ENCODE measurements at places on chromosomes 4 and X.

- no peak for DNase-seq
Measured at GRCh38 chr4:162011089-162011488, 152.7 kb downstream of the FSTL5 start.

GRCh38 chrX:68918202-68918601 lies 89.4 kb downstream of the EFNB1 start:
- DNase-seq: no peak

DNA sequence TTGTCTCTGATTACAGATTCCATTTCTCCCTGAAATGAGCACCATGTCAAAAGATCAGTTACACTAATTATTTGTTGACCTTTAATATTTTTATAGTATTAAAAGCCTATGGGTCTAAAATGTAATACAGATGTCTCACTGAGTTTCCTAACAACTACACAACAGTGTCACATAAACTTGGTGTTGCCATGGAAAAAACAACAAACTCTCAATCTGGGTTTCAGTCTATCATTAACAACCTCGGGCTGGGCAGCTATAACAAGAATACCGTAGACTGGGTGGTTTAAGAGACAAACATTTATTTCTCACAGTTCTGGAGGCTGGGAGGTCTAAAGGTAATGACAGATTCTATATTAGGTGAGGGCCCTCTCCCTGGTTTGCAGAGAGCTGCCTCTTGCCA lies 407.1 kb downstream of the HNRNPD start:
- no peak for DNase-seq

DNA sequence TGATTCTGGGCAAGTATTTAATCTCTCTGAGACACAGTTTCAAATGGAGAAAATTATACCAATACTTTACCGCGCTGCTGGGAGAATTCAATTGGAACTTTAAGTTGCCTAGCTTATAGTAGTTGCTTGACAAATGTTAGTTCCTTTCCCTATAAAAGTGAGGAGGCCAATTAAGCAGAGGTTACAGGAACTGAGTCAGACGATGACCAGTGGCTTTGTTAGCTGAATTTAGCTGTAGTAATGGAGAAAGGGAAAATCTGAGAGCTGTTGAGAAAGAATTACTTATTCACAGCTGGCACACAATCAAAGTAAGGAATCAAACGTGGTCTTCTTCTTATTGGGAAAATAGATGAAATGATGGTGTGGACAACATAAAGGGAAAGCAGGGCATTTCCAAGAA lies 29.6 kb downstream of the SMARCA1 start:
- no peak for DNase-seq

- DNase-seq: no peak
Measured at GRCh38 chr4:105189855-105190650, 43.4 kb downstream of the TET2 start.

DNA sequence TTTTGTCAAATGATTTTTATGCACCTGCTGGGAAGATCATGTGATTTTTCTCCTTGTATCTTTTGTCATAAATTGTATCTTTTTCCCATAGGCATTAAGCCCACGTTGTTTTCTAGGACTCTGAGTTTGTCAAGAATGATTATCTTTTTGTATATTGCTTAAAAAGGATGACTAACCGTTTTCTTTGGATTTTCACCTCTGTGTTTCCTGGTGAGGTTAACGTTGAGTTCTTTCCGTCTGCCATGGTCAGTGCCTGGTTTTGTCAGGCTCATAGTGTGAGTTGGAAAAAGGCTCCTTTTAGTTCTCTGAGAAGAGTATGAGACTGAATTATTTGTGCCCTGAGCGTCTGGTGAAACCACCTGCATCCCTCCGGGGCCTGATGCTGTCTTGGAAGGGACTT lies 21.9 kb downstream of the PCGF3 start:
- no peak for DNase-seq

- DNase-seq: no peak
Measured at GRCh38 chr4:121989715-121990114, 37.9 kb upstream of the TRPC3 start.

GRCh38 chr4:116391020-116391419 lies 694.4 kb downstream of the TRAM1L1 start:
- no peak for DNase-seq

GRCh38 chr4:141238186-141238585 lies 17.5 kb downstream of the ZNF330 start:
- DNase-seq: no peak

- no peak for DNase-seq
Measured at GRCh38 chr4:19195696-19196095, 1056.0 kb upstream of the SLIT2 start.

GRCh38 chr4:72286185-72286584 lies 254.4 kb downstream of the NPFFR2 start:
- no peak for DNase-seq

DNA sequence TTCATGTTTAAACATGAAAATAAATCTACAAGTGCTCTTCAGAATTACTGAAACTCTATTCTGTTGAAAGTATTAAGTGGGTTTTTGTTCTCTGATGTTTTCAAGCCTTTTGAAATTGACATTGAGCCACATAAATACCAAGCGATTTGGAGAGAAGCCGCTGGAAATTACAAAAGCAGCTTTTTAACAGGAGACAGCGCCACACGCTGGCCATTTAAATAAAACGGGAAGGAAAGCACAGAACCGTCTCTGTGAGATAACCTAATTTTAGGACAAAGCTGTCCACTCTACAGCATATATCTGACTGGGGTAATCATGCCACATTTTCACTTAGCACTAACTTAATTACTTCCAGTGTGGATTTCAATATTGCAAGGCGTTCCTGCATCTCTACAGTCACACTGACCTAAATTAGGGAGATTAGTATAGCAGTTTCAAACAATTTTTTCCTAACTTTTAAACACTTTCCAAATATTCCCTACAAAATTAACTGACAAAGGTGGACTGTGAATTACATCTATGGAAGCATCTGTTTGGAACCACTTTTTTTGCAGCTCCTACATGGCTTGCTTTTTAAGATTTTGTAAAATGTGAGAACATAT lies 6.8 kb upstream of the ANOS1 start:
- no peak for DNase-seq

DNA sequence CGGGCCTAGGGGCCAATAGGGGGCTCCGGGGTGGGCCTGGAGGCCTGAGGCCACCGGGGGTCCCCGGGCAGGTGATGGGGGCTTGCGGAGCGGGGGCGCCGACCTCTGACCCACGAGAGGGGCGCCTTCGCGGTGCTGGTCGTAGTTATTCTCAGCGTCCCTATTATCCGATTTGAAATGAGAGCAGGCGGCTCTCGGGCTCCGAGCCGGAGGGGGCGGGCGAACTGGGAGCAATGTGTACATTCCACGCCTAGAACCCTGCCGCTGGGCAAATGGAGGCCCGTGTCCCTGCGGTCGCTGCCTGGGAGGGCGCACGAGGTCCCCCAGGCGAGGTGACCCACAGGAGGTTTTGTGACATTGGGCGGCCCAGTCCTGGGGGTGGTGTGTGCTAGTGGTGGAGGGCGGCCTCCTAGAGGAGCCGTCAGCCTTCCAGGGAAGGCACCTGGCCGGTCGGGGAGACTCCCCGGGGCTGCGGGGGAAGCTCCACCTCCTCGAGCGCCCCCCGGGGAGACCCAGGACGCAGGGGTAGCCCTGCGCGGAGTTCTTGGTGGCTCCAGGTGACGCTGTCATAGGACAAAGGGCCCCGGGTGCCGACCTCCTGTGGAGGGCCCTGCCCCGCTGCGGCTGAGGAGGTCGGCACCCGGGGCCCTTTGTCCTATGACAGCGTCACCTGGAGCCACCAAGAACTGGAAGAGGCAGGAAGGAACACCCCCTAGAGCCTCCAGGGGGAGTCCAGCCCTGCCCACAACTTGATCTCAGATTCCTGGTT lies 102.6 kb upstream of the PRKX start:
- no peak for DNase-seq

GRCh38 chrX:30275498-30275897 lies 28.6 kb downstream of the MAGEB1 start:
- DNase-seq: no peak

DNA sequence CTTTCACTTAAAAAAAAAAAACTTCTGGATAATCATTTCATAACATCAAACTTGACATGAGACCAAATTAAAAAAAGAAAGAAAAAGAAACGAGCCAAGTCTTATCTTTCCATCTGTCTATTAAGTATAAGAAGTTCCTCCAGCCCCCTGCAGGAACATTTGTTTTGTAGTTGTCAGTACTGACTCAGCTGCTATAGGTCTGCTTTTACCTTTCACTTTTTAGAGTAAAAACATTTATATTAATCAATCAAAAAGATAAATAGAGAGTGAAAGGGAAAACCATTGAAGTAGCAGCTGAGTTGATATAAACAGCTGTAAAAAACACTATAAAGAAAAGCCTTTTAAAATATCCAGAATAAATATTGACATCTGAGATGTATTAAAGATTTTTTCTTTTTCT lies 46.1 kb downstream of the CCDC158 start:
- no peak for DNase-seq

- DNase-seq: no peak
Measured at GRCh38 chr4:15774020-15774420, 4.1 kb upstream of the CD38 start.
